Liver (tissue), 10 donors: ENCODE measurements at places on chromosomes 5 and 9. TPM values are rescaled to one million over a fixed set of nuclear protein-coding genes. Genes with fewer than 3 reads are reported as not detected.

The SPATA31D4 gene
- not detected for total RNA-seq

The CERCAM gene
- total RNA-seq = 1.9 TPM

The SV2C gene
- total RNA-seq = not detected

The TEX48 gene
- not detected for total RNA-seq

The CTXN3 gene
- total RNA-seq = not detected

The IL5 gene
- total RNA-seq = not detected

The PCDHB3 gene
- 0.08 TPM for total RNA-seq

DNA sequence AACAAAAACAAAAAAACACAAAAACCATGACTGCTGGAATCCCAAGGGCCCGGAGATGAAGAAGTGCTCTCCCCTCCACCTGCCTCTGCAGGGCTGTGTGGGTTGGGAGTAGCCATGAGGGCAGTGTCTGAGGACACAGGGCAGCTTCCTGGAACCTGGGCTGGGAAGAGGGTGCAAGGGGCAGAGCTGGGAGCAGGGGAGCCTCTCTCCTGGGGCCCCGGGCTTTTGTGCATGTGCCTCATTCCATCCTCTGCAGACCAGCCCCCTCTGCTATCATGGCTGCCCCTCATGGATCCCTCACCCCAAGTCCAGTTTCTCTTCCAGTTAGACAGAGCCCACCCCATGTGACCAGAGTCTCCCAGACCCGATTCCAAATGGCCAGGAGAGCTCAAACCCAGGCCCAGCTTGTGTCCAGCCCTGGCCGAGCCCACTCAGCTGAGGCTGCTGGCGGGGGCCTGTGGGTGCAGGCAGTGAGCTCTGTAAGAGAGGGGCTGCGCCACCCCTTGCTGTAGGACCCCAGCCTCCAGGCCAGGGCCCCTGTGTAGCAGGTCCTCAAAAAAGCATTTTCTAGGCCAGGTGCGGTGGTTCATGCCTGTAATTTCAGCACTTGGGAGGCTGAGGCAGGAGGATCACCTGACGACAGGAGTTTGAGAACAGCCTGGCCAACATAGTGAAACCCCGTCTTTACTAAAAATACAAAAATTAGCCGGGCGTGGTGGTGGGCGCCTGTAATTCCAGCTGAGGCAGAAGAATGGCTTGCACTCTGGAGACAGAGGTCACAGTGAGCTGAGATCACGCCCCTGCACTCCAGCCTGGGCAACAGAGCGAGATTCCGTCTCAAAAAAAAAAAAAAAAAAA, 44.5 kb downstream of the PLPP7 start:
- no peak for DNase-seq

GRCh38 chr5:80566711-80567259, 3.3 kb downstream of the ANKRD34B start:
- no peak for DNase-seq

- DNase-seq = no peak
These were observed 45.4 kb downstream of the NACC2 start for GRCh38 chr9:136049491-136050265.

DNA sequence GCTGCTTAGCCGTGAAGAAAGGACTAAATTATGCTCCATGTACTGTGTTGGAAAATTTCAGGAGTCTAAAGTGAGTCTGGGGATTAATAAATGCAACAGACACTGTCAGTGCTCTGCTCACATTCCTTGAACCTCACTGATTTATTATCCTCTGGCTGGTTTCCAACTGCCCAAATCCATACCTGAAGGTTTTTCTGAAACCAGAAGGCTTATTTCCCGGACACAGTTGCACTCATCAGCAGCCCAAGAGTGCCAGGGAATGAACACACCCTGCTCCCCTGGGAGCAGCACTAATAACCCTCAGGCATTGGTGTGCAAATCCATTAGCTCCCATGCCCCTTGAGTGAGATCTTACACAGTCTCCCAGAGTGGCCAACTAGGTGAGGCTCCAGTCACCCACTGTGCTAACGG, 38.7 kb downstream of the F2R start:
- DNase-seq = no peak

DNA sequence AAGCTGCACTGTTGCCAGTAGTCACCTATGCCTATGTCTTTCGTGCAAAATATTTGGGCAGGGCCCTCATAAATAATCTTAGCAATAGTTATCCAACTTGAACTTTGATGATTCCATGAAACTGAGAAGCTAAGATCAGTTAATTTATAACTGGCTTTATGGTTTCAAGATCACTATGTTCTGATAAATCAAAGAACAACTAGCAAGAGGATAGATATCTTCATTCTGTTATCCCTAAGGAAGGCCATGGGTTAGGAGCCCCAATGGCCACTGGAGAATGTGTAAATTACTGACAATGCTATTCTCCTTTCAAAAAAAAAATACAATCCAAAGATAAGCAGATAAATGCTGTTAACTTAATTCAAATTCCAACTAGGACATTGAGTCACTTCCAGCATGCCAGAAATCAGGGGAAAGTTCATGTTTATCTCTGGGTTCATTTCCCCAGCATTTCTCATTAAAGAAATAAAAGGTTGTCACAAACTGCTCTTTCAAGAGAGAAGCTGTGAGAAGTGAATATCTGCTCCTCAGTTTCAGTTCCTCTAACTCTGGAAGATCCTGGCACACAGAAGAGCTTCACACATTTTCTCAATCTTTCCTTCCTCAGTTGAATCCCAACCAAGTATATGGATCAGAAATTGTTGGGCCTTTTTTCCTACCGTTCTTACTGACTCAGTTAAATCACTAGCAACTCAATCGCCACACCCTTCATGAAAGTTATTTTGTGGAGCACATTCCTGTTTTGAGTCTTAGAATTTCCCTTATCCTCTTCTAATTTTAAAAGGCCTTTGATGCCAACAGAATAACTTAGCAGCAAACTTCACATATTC, 59.6 kb upstream of the SLC1A1 start:
- DNase-seq = no peak

- no peak for DNase-seq
These were observed 55.4 kb downstream of the ADAMTS2 start for GRCh38 chr5:179289756-179290385.

GRCh38 chr9:83775932-83776331, 41.6 kb downstream of the GKAP1 start:
- DNase-seq = no peak

GRCh38 chr9:69170231-69170630, 3.8 kb upstream of the TJP2 start:
- DNase-seq = no peak

GRCh38 chr5:52491071-52491787, 296.5 kb upstream of the ITGA1 start:
- DNase-seq = no peak

DNA sequence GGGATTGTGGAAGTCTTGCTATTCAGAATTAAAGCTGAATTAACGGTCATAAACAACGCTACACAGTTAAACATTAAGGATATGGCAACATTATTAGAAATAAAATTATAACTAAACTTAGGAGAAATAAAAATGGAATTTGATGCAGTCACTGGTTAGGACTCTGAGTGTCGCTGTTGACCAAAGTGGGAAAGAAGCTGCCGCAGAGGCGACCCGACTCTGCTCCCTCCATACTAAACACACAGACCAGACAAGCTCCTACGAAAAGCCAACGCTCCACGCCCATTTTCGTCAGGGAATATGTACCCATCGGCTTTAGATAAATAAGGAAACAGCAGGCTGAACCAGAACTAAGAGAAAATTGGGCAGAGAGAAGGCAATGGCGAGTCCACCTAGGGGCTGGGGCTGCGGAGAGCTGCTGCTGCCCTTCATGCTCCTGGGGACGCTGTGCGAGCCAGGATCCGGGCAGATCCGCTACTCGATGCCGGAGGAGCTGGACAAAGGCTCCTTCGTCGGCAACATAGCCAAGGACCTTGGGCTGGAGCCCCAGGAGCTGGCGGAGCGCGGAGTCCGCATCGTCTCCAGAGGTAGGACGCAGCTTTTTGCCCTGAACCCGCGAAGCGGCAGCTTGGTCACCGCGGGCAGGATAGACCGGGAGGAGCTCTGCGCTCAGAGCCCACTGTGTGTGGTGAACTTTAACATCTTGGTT, at the start of gene PCDHGA5:
TSS of gene PCDHGA5 (plus strand) at position 211 of the 709 bp plus-strand sequence. CDS start at position 380, 169 bp downstream.
- DNase-seq = no peak

- DNase-seq = no peak
These were observed 122.2 kb downstream of the C9orf50 start for GRCh38 chr9:129498451-129499384.

GRCh38 chr5:138661991-138662434, 86.8 kb upstream of the HSPA9 start:
- no peak for DNase-seq

GRCh38 chr9:114178756-114179450, 23.6 kb downstream of the COL27A1 start:
- no peak for DNase-seq

GRCh38 chr5:92567831-92568450, 1013.1 kb downstream of the NR2F1-AS1 start:
- DNase-seq = no peak

GRCh38 chr9:73742412-73742811, 590.7 kb downstream of the ANXA1 start:
- no peak for DNase-seq

- DNase-seq = no peak
These were observed 126.9 kb upstream of the PDE4D start for GRCh38 chr5:60020457-60020856.
